ENCODE measurements at places on chromosomes 11 and 22.

DNA sequence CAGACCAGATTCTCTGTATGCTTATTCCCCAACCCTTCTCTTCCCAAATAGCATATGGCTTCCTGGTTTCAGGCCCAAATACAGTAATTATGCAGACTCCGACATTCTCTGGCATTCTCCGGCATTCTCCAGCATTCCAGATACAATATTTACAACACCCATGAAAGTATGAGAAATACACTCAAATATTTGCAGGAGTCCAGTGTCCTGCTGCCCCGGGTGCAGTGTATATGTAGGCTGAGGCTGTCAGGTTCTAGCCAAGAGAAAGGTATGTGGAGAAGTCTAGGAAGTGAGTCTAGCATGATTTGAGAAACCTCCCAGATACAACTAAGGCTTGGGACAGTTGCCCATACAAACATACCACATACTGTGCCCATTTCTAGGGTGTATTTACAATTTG, 160.7 kb downstream of the SOX6 start:
- DNase-seq, result no peak

- DNase-seq, result no peak
These were observed at the start of gene RBMXL2 for GRCh38 chr11:7088921-7089320. Gene RBMXL2, plus strand, starts transcription at chr11:7088998. Its CDS starts 123 bp downstream, at chr11:7089121.

DNA sequence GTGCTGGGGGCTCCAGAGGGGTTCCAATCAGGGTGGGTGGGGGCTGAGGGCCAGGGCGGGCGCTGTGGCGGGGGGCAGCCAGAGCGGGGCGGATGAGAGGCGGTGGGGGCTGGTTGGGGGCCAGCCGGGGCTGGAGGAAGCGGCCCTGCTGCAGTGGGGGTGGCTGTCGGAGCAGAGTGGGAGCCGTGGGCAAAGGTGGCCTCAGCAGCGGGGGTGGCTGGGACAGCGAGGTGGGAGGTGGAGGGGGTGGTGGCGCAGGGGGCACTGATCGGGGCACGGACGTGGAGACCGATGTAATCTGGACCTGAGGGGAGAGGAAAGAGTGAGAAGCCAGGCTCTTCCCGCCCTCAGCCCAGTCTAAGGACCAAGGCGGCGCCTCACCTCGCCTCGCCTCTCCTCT, 5.1 kb downstream of the RCOR2 start:
- no peak for DNase-seq

DNA sequence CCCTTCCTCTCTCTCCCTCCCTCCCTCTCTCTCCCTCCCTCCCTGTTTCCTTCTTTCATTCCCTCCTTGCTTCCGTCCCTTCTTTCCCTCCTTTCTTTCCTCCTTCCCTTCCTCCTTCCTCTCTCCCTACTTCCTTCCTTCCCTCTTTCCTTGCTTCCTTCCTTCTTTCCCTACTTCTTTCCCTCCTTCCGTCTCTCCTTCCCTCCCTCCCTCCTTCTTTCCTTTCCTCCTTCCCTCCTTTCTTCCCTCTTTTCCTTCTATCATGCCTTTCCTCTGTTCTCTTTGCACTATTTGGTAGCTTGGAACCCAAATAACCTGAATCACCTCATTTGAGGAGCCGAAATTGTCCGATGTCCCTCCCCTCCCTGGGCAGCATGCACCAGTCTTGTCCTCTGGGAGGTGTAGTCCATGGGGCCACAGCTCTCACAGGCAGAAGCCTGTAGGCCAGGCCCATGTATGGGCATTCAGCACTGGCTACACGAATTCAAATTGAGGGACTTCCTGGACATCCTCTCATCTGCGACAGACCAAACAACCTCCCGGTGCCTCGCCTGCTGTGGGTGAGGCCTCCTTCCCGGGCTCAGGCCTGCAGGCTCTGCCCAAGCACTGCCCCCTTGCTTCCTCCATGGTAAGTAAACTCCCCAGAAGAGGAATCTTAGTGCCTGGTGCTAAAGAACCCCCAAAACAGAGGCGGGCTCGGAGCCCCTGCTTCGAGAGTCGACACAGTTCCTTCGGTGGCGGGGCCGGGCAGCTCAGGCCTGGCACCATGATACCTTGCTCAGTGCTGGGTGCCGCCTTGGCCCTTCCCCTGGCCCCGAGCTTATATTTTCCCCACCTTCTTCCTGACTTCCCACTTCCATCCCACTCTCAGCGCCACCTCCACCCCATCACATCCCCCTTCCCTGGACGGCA, 454.1 kb upstream of the CADM1 start:
- no peak for DNase-seq

DNA sequence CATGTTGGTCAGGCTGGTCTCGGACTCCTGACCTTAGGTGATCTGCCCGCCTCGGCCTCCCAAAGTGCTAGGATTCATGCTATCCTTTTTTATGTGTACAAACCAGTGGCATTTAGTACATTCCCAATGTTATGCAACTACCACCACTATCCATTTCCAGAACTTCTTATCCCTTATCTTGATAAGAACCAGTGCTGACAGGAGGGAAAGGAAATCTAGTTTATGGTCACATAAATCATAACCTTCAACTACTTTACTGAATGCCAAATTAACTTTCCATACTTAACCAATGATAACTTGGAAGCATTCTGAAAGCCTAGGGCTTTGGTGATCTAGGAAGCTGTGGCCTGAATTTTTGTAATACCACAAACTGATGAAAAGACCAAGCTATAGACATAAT, 170.4 kb downstream of the SWAP70 start:
- no peak for DNase-seq

- peak; percentile 62 for DNase-seq
These were observed 3.3 kb downstream of the FGF19 start for GRCh38 chr11:69700278-69701140.

DNA sequence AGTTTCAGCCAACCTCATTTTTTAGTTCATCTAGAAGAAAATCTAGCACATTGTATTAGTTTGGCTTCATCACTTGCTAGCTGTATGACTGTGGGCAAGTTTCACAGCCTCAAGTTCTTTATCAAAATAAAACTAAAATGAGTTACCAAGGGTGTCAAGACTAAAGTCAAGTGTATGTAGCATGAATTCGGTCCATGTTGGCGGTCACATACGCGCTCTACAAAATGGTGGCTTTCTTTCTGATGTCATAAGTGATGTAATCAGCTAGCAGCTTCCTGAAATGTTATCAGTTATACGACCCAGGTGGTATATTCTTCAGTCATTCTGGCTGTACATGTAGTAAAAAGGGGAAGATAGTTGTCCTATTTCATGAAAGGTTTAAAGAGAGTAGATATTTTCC, 50.5 kb downstream of the POLD3 start:
- DNase-seq, result no peak

DNA sequence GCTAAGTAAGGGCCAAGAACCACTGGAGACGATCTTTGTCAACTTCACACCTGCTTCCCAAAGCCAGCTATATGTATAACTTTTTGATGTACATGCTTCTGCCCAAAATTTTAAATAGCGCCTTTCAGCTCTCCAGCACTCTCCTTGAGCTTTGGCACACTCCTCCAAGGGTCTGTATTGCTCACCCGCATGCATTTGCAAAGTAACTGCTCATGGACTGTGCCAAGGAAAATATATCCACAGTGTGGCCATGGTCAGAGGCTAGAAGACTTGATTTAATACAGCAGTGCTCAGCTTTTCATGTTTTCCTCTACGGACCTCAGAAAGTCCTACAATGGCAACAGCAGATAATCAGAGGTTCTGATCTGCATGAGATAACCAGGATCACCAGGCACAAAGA, 550.1 kb downstream of the SOX6 start:
- DNase-seq, result no peak

DNA sequence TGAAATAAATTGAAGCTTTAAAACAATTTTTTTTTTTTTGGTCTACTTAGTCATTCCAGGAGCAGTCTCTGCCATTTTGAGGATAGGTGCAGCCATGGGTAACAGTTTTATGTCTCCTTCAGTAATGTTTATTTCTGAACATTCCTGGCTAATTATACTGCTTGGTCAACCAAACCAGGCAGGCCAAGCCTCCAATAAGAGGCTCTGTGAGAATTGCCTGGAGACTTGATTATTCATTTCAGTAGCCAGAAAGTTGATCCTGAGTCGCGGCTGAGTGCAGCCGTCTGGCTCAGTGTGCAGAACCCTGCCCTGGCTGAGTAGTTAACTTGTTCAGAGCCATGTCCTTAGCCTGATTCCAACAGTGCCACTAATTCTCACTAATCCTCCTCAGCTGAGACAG, 364.0 kb upstream of the FAT3 start:
- DNase-seq, result no peak

Data from ELR (cell line).